Posterior vena cava (tissue), 2 donors: ENCODE measurements at places on chromosomes 3 and 15.

GRCh38 chr3:30181581-30181980, 424.8 kb upstream of the TGFBR2 start:
- no peak for DNase-seq

- no peak for DNase-seq
Observed at GRCh38 chr15:52822475-52822874, 32.3 kb upstream of the ONECUT1 start.

DNA sequence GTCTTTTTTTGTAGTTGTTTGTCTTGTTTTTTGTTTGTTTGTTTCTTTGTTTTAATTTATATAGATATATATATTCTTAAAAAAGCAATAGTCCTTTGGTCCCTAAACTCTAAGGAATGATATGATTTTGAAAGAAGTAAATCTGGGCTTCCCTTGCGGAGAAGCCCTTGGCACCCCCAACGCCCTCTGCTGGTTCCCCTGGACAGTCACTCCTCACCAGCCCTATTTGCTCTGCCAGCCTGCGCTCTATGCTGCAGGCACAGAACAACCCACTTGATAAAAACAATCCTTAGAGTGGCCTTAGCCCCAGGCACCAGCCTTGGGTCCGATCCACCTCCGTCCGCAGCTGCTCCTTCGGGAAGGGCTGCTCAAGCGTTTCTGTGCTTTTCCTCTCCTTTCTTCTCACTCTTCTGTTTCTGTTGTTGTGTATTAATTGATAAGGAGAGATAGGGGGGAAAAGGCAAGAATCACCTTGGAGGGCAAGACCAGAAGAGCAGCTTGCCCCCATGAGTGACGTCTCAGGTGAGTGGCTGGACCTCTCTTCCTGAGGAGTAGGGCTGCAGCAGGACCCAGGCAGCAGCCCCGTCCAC, 13.7 kb upstream of the PARP6 start:
- peak; percentile 85 for DNase-seq

DNA sequence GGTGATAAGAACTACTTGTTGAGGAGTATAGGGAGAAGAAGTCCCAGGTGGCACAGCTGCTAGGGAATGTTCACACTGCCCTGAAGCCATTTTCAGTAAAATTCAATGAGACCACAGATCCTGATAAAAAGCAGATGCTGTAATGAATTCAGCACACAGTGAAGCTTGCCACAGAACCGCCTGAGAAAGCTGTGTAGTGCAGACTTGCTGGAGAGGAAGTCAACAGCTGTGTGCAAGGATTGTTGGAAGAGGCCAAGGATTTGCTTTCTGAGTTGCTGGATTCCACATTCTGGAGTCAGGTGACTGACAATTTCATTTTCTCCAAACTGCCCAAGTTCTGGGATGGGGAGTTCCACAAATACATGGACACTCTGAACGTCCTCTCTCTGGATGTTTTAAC, 70.9 kb downstream of the ANP32A start:
- DNase-seq = no peak

GRCh38 chr3:194608981-194609380, 24.2 kb downstream of the TMEM44 start:
- no peak for DNase-seq

- DNase-seq = no peak
Observed at GRCh38 chr15:21262851-21263425, 177.4 kb downstream of the POTEB3 start.

DNA sequence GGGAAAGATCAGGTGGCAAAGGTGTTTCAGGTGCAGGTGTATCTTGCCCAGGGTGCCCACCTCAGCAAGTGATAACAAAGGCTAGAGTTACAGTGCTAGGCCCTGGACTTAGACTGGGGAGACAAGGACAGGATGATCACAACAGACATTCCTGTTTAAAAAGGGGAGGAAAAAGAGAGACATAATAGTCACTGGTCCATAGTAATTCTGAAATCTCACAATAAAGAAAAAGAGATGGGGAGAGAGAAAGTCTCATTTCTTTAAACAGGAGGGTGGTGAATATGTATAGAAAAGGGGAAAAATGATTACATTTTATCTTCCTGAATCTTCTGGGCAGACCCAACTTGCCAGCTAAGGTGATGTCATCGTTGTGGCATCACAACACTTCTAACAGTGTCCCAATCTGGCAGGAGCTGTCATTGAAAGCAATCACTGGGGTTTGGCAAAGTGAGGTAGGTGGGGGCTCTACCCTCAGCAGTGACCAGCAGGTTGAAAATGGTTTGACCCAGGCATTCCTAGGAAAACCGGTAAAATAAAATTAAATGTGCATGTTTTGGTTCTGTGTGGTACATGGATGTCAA, 99.5 kb downstream of the ZNF621 start:
- no peak for DNase-seq

DNA sequence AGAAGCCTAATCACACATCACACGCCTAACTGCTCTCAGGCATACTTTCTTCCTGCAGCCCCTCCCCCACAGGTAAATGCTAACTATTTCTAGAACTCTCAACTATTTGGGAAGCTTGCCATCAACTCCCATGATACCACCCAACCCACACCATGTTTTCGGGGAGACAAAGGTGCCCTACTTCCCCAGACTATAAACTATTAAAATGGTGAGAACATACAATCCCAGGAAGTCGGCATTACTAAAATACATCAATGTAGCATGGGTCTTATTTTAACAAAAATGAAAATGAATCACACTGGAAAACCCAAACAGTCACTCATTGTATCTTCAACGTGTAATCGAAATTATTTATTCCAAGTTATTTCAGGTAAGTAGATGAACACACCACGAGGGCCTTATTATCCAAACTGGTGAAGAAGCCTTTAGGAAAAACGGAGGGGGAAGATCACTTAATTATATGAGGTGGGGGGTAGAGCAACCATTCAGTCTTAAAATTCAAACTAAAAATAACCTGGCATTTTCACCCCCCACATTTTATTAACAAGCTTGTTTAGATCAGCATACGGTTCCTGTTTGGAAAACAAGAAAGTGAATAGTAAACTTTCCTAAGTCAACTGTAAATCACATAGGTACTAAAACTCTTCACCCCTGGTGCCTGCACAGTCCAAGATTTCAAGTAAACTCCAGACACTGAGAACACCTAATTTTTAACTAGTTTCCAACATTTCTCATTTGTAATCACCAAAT, 1.9 kb downstream of the TBL1XR1 start:
- DNase-seq = no peak

GRCh38 chr15:38814891-38815290, 250.3 kb upstream of the RASGRP1 start:
- no peak for DNase-seq
